Stimulated activated CD4-positive, alpha-beta T cell treated with anti-CD3 and anti-CD28 coated beads, Interleukin-2, amount 100 ng/mL, for 48 hours (primary cell): ENCODE measurements at places on chromosomes 11 and 22.
A peak's percentile ranks its signal among the peaks of the same experiment; 100 is the strongest.

GRCh38 chr11:109133159-109133558 is 288.8 kb upstream of the C11orf87 start:
- no peak for DNase-seq

DNA sequence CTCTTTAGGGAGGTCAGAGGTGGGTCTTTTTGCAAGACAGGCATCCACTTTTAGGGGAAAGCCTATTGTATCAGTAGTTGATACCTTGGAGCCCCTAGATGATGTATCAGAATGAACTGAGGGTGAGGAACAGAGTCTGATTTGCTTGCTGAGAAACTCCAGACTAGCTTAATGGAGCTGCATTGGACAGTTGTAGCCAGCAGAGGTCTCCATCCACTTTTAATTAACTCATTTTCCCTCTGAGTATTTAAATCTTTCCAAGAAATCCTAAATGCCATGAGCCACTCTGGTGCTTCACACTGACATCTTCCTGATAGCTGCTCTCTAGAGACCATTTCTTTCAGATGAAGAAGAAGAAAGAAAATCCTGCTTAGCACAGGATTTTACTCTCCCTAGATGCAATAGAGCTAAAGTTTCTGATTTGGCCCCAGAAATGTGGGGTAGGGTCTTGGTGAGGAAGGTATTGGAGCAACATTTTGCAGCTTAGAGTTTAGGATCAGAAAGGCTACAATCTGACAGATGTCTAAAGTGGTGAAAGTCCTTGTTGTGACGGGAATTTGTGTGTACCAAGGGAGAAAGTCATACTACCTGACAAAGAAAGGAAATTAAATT is 38.0 kb downstream of the EXT2 start:
- DNase-seq, result no peak

- DNase-seq, result no peak
These were observed 70.3 kb upstream of the BMAL1 start for GRCh38 chr11:13207270-13207664.

- DNase-seq, result no peak
These were observed 37.8 kb downstream of the YAP1 start for GRCh38 chr11:102148059-102148458.

GRCh38 chr11:76288166-76288980 is 82.1 kb upstream of the WNT11 start:
- peak; percentile 9 for DNase-seq

DNA sequence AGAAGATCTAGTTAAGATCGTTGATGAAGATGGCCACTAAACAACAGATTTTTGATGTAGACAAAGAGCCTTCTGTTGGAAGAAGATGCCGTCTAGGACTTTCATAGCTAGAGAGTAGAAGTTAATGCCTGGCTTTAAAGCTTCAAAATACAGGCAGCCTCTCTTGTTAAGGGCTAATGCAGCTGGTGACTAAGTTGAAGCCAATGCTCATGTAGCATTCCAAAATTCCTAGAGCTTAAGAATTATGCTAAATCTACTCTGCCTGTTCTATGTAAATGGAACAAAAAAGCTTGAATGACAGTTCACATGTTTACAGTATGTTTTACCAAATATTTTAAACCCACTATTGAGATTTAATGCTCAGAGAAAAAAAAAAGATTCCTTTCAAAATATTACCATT is 492.6 kb downstream of the CNTN5 start:
- no peak for DNase-seq

DNA sequence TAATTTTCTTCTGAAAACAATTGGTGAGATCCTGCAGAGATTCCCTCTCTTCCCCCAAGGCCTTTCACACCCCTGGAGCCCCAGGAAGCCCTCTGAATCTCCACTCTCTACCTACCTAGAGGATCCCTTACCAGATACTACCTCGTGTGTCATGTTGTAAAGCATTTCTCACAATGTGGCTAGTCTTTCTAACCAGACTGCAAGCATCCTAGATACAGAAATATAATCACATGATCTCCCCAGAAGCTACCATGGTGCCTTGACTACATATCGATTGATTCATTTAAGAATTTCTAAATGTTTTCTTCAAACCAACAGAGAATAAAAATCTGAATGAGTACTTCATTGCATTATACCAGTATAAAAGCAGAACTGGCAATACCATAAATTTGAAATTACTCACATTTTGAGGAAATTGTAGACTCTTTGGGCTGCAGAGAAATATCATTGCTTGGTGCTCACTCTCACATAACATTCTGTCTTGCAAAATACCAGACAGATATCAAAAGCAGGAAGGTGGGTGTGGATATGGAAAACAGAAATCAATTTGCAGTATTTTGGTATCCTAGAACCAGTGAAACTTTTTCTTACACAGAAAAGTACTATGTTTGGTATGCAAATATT is 113.5 kb downstream of the MAML2 start:
- no peak for DNase-seq

DNA sequence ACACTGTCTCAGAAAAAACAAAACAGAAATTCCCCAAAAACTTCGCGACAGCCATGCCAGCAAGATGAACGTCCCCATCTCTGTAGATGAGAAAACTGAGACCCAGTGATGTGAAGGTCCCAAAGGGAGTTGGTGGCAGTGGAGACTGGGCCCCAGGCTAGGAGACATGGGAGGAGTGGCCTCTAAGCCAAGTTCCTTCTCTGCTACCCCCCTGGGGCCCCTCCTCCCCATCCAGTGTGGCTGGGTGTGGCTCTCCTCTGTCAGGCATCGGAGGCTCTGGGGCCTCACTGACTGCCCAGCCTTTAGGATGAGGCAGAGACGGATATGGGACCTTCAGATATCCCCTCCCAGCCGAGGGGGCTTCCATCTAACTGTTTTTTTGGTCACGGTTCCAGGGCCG is 9.8 kb downstream of the RELT start:
- no peak for DNase-seq

DNA sequence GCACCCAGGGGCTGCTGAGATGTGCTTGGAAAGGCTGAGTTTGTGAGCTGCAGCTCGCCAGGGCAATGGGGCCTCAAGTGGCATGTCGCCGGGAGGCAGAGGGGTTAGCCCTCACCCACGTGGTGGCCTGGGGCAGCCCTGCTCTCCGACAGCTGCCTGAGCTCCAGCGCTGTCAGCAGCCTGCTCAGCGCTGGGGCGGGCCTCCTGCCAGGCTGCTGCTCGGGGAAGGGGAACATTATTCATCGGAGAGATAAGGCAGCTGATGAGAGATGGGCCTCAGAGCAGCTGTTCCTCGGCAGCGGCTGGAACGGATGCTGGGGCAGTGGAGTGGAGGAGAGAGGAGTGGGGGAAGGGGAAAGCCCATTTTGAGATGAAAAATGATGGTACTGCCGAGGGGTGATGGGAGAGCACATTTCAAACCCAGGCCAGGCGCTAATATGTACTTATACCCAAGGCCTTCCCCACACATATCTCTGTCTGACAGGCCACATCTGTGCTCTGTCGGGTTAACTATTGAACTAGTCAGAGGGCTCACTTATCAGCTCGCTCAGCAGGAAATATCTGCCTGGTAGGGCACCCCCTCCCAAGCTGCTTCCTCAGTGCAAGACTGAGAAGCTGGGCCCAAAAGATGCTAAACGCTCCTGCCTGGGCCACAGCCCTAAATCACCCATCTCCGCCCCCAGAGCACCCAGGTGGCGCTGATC is 79.5 kb downstream of the TIMP3 start:
- DNase-seq, result no peak

DNA sequence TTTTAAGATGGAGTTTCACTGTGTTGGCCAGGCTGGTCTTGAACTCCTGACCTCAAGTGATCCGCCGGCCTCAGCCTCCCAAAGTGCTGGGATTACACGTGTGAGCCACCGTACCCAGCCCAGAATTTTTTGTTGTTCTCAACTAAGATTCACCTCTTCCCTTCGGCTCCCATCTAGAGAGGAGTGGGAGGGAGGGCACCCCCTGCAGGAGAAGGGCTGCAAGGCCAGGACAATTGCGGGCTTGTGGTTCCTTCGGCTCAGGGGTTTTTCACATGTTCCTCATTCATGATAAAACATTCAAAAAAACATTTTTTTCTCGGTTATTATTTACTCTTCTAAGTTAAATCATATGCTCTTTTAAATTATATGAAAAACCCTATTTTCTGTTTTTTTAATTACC is 201.1 kb upstream of the LRRC4C start:
- no peak for DNase-seq

DNA sequence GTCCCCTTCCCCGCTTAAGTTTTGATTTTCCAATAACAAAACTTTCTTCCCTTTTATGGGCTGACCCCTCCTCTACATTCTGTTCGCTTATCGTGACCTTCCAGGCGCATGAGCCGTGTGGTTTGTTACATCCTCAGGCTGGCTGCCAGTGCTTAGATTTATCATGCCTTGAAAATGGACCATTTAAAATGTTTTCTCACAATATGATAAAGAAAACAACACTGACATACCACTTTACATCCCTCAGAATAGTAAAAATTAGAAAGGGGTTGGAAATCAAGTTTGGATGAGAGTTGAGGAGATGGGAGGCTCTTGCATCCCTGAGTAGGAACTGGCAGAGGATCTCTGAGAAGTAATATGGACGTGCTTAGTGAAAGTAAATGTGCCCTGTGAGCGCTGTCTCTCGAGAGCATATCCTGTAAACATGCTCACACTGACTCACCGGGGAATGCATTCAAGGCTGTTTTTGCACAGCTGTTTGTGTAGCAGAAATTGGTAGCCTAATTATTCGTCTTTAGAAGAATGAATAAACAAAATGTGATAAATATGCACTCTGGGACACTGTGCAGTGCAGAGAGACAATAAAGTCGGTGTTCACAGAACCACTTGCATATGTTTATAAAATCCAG is 17.1 kb upstream of the TOLLIP start:
- DNase-seq, result no peak

DNA sequence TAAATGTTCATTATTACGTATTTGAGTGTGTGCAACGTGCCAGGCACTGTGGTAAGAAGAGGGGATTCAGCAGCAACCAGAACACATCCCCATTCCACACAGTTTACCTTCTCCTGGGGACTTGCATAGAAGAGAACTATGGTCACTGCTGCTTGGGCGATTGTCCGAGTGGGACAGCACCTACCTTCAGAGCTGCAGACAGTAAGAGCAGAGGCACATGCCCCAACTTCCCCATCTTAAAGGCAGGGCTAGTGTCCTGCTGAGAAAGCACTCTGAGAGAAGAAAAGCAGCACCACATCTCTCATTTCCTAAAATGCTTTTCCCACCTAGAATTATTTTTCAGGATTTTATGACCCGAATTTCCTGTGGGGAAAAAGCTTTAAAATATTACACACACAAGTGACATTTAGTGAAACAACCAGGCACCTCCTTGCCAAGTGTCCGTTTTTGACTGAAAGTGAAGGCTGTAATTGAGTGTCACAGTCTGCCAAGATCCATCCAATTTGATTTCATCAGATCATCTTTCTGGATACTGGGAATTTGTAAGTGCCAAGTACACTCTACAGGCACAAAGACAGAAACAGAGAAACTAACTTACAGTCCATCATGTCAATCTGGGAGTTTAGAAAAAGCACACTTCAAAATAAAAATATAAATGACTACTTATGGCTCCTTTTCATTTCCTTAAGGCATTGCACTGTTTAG is 24.6 kb downstream of the TRAF6 start:
- DNase-seq, result no peak

GRCh38 chr11:6928916-6929315 is 2.7 kb downstream of the ZNF215 start:
- DNase-seq, result no peak

GRCh38 chr11:70110538-70111055 is 32.5 kb downstream of the ANO1 start:
- no peak for DNase-seq

DNA sequence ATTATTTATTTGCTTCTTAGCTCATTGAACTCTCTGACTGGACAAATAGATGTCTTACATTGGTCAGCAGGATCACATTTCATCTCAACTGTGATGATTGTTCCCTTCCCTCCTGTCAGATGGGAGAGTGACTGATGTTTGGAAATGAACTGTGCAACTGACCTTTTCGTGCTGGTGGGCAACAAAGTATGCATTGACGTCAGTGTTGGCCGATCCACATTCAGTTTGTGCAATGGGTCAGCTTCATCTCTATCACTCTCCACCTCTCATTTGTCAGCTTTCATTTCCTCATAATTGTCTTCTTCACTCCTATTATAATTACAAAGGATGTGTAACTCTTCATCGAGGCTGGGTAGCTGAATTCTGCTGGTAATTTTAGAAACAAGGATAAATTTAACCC is 71.3 kb downstream of the PPP2R1B start:
- DNase-seq, result no peak

DNA sequence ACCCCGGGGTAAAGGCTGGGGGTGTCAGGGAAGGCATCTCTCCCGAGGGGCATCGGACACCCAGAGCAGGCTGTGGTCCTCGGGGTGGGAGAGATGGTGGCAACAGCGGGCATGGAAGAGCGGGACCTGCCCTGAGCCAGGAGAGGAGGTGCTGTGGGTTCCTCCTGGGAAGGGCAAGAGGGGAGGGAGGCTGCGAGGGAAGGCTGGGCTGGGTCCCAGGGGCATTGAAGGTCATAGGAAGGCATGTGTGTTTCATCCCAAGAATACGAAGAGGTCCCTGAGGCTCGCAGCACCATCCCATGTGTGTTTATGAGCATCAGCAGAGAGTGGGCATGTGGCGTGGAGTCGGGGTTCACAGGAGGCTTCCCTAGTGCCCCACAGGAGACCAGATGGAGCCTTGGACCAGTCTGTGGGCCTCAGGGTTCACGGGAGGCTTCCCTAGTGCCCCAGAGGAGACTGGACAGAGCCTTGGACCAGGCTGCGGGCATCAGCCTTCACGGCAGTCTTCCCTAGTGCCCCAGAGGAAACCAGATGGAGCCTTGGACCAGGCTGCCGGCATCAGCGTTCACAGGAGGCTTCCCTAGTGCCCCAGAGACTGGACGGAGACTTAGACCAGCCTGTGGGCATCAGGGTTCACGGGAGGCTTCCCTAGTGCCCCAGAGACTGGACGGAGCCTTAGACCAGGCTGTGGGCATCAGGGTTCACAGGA is 420.6 kb downstream of the BRD1 start:
- no peak for DNase-seq
